ENCODE measurements at places on chromosomes 12 and 14.
A peak's percentile ranks its signal among the peaks of the same experiment; 100 is the strongest.

GRCh38 chr14:68897559-68898155 lies 81.4 kb downstream of the ACTN1 start:
- DNase-seq = no peak

- DNase-seq = no peak
These were observed 24.3 kb upstream of the SUPT16H start for GRCh38 chr14:21408147-21408546.

DNA sequence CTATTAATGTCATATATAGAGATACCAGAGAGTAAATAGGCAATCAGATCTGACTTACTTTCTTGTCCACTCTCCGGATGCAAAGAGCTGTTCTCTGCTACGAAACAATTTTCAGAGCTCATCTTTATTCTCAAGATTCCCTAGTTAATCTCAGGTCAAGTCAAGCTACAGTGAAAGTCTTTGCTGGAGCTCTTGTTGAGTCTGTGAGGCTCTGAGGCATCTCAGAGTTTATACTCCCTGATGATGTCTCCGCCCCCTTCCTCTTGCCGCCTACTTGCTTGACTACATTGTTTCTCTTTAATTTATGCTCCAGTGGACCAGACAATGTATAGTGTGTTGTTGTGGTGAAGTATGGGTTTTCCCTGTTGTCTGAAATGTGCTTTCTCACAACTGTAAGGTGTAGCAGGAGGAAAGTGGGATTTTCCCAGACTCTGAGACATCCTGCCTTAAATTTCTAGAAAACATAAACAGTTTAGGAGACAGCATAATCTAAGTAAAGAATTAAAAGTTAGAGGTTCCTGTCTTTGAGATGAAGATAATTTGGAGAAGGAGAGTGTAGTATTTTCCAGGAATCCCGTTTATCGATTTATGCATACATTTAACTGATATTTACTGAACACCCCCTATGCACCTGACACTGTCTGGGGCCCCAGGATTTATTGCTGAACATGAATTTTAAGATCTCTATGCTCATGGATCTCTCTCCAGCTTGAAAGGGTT lies at the start of gene CD69:
CD69 (minus strand) TSS at position 203 of the 720 bp plus-strand sequence; CDS start at position 122, 81 bp downstream.
- peak; percentile 88 for DNase-seq

DNA sequence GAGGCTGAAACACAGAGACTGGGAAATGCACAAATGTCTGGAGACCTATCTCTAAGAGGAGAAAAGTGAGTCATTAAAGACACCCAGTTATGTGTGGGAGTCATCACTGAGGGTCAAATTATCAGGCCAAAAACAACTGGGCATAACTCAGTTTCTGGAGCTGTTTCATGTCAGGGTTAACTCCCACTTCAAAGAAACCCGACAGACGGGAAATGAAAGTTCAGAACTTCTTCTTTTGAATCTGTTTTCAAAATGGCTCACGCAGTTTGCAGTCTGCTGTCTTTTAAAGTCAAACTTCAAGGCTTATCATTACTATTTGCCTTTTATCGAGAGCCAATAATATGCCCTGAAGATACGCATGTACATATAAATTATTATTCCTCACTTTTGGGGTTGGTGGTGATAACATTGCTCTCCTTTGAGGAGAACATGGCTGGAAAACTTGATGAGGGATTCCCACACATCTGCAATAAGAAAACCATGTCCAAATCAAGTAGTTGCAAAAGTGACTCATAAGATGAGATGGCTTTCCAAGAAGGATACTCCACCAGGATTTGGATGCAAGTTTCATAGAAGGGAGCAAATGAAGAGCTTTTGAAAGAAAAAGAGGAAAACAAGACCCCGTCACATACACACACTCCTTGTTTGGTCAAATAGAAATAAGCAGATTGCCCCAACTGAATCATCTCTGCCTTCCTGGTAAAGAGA lies 341.4 kb downstream of the ADAMTS20 start:
- DNase-seq = no peak

DNA sequence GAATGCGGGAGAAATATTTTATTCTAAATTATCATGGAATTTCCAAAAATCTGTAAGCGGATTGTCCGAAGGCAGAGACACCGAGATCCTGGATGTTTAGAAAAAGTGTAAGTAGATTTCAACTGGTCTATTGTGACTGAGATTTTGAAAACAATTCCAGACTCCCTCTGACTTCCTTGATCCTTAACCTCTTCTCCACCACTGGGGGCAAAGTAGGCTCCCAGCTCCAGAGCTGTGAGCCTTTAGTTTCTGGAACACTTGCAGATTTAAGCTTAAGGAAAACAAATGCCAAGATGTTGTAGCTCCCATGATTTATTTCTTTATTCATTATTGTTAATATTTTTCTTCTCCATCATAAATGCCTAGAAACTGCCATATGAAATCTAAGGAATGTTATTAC lies 1320.5 kb upstream of the SEL1L start:
- no peak for DNase-seq

- peak; percentile 68 for DNase-seq
These were observed 115.0 kb downstream of the BTG1 start for GRCh38 chr12:92030618-92031017.

DNA sequence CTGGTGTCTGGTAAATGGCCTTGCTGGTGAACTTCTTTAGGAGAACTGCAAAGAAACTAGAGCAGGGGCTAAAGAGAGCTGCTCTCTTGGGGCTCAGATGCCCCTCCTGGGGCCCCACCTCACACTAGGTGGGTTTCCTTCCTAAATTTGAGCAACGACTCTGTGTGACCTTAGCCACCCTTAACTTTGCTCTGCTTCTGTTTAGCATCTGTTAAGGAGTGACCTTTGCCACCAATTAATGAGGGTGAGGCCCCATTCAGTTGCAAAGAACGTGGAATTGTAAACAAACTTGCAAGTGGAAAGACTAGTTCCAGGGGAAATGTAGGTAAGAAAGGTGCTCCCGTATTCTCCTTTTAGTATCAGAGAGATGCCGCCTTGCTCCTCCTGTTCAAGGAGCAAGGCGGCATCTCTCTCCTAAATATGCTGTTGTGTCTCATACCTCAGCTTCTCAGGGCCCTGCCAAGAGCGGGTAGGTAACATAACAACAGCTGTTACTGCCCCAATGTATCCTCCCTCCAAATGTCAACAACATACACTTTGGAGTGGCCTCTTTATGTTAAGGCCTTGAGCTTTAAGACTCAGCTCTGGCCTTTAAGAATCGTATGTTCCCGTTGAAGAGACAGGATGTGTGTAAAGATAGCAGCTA lies 77.6 kb upstream of the FUT8 start:
- DNase-seq = no peak

DNA sequence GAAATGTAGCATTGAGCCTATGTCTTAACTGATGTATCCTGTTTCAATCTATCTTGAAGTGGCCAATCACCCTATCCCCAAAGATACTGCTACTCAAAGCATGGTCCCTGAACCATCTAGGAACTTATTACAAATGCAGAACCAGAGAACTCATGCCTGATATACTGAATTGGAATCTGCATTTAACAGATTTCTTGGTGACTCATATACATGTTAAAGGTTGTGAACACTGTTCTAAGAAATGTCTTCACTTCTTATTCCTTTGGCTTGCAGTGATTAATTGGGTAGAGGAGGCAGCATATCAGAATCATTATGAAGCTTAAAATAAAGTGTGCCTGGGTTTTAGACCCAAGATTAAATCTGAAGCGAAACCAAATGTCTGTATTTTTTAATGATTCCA lies 795.6 kb downstream of the DIO2 start:
- DNase-seq = no peak

- DNase-seq = peak; percentile 54
These were observed 280.6 kb upstream of the PWP1 start for GRCh38 chr12:107404981-107405380.

DNA sequence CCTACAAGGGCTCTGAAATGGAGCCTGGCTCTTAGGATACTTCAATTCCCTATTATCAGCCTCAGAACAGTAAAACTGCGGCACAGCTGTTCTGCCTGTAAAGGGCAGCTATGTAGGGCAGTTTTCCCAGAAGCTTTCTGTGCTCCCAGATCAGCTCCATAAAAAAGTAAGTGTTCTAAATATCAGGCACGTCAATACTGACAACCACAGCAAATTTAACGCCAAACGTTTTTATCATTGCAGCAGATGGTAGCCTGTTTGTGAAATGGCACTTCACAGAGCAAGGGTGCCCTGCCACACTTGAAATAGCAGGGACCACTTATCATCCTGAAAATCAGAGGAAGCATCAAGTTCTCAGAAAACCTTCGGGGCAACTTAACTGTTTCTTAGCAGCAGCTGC lies 54.8 kb upstream of the PTHLH start:
- DNase-seq = no peak

DNA sequence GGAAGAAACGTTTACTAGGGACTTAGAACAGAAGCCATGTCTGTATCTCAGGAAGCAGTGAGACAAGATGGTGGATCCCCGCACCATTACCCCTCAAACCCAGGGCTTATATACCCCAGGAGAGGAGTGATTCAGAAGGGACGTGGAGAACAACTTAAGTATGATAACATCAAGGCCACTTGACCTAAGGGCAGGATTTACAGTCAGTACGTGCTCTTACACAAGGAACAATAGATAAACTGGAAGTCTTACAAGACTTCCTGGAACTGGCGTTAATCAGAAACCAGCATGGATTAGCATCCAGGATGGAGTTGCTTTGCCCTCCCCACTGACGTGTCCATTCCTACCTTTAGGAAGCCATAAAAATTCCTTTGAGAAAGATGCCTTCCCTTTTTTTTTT lies 8.6 kb upstream of the ETFBKMT start:
- no peak for DNase-seq

GRCh38 chr12:25819691-25820090 lies 138.8 kb upstream of the RASSF8 start:
- no peak for DNase-seq

- no peak for DNase-seq
These were observed 32.7 kb downstream of the DIP2B start for GRCh38 chr12:50537538-50537919.

- DNase-seq = no peak
These were observed at the start of gene COL2A1 for GRCh38 chr12:48004053-48004941. COL2A1 (minus strand) TSS chr12:48004476; CDS start chr12:48004321, 155 bp downstream.

GRCh38 chr12:92810370-92810769 lies 107.6 kb downstream of the PLEKHG7 start:
- no peak for DNase-seq

DNA sequence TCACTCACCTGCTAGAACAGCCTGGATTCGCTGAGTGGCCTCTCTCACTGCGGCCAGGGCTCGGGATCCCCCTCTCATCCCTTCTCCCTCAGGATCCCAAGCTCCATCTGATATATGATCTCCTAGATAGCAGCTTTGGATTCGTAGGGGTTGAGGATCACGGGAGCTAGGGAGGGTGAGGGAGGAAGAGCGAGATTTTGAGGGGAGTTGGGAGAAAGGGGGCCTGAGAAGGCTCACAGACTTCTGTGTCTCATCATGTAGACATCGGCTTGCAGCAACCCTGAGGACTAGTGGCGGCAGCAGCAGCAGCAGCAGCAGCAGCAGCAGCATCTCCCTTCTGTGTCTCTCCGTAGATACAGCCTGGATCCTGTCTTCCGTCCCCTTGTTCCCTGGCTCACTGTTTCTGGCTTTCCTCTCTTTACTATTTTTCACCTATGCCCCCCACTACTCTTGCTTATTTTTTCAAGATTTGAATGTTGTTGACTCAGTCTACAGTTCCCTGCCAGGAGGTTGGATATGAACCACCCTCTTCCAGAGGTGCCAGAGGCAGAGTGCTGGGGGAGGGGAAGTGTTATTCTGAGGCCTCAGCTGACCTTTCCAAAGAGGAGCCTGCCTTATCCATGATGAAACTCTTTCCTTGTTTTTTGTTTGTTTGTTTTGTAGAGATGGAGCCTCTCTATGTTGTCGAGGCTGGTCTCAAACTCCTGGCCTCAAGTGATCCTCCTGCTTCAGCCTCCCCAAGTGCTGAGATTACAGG lies at the start of gene CIROP:
CIROP (minus strand) TSS at position 399 of the 757 bp plus-strand sequence; CDS start at position 330, 69 bp downstream.
- no peak for DNase-seq

DNA sequence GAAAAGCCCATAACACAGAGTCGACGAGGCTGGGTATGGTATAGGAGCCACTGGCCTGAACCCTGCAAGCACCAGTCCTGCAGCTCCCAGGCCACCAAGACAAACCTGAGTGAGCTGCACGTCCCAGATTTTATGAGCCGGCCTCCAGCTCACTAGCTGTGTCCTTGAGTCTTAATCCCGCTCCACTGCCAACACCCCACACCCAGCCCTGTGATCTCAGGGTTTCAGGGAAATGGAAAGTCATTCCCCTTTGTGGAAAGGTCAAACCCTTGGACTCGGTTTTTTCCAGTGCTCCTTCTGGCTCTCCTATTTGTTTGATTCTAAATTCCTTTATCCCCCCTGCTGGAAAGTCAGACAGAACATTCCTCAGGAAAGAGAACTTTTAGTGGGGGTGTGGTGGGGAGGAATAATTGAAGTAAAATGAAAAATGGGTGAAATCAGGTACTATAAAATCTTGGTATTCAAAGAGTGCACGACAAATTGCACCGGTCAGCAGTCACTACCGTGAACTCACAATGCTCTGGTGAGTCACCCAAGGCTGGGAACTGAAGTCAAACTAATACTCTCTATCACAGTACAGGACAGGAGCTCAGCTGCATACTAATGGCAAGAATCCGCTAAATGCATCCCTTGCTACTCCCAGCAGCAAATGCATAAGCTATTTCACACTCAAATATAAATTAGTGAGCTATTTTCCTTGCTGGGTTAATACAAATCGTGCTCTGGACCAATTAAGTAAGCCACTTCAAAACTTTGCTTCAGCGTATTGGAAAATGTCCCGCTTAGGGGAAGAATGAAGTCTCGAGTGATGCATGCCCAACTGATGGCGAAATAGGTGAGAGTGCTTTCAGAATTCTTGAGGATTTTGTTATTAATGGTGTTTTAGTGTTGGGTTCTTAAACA lies 9.0 kb downstream of the PITPNM2 start:
- no peak for DNase-seq

GRCh38 chr14:51203881-51204280 lies 36.2 kb upstream of the TMX1 start:
- DNase-seq = no peak

DNA sequence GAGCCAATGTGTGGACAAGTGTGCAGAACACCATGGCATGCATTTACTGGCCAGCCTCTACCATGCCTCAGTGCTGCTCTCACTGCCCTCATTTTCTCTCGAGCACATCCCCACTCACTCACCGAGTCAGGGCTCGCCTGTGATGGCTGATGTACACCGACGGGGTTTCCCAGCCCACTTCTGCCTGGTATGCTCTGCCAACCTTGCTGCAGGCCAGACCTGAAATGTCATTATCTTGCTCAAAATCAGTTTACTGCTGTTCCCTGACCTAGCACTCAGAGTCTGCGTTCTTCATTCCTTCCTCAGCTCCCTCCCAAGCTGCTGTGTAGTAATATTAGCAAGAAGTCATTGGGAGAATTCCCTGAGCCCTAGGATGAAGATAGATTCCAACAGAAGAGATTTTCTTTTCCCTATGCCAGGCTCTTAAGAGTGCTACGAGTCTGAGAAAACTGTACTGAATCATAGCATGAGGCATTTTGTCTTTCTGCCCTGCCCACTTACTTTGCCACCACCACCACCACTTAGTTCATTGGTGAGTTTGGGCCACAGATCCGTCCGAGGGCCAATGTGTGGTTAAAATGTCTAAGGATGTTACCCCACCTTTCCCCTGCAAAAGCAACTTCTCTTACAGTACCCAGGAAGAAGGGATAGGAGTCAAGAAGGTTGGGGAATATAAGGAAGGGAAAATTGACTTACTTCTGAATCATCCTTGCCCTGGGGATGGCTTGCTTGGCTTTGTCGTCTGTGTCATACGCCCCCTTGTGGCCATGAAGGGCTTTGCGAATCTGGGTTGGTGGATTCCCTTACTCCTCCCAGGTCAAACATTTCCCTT lies 51.0 kb downstream of the BMAL2 start:
- peak; percentile 76 for DNase-seq

GRCh38 chr12:14935031-14935430 lies 3.3 kb downstream of the ERP27 start:
- no peak for DNase-seq

Measured in activated CD4-positive, alpha-beta T cell treated with anti-CD3 and anti-CD28 coated beads, Interleukin-2, Interleukin-4, amounts not matched to agents 100 ng/mL and 50 ng/mL, durations not matched to agents 16 hours and 8 hours (primary cell).